ENCODE measurements at places on chromosomes 7 and 10.
A peak's percentile ranks its signal among the peaks of the same experiment; 100 is the strongest.

DNA sequence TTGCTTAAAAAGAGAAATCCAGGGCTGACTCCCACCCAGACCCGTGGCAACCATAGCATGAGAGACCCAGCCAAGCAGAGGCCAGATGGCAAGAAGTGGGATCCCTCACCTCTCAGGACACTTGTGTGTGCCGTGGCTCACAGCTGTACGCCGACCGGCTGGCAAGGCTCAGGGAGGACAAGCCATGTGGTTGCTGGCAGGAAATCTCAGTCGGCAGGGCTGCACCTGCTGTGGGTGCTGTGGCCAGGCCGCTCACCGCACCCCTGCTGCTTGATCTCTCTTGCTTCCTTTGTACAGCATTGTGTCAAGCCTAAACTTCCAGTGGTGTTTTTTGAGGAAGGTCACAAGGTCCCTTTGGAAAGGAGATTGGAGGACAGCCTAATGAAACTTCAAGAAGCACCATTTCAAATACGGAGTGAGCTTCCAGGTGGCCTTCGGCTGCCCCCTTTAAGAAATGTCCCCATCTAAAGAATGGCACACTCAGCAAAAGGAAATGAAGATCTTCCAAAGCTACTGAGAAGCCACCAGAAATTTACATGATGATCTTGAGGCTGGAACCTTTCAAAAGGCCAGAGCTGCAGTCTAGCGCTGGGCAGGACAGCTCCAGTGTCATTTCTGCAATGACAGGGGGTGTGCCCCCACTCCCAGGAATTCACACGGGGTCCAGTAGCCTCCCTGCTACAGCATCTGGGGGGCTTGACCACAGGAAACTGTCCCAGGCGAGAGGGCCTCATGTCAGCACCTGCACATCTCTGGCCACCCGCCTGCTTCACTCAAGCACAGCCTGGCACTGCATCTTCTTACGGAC, 409.0 kb upstream of the MGMT start:
- no peak for DNase-seq

DNA sequence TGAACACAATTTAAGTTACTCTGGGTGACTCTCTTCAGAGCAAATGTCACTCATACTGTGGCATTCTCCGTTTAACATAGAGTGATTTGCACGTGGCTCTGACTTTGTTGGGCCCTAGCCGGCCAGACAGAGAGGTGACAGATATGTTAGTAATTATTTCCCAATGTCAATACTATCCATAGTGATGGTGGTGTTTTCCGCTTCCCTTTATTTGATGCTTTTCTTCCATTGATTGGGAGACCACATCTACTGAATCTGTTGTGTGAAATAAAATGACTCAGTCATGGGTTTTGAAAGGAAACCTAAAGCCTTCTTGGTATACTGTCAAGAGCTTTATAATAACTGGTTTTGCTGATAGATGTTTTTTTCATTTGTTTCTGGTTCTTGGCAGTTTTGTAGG, 7.4 kb downstream of the AVL9 start:
- no peak for DNase-seq

DNA sequence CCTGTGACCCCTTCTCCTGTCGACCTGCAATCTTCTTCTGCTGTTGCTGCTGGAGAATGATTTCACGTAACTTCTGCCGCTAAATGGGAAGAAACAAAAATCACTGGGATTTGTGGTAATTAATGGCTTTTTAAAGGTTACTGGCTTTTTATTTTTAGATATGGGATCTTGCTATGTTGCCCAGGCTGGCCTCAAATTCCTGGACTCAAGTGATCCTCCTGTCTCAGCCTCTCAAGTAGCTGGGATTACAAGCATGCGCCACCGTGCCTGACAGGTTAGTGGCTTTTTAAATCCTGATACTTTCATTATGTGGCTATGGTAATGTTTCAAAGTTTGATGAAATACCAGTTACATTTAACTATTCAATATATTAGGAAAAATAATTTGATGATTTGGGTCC, 154.6 kb downstream of the GALNT11 start:
- no peak for DNase-seq

- peak; percentile 61 for DNase-seq
Observed at GRCh38 chr7:79272066-79272669, 181.3 kb downstream of the MAGI2 start.

DNA sequence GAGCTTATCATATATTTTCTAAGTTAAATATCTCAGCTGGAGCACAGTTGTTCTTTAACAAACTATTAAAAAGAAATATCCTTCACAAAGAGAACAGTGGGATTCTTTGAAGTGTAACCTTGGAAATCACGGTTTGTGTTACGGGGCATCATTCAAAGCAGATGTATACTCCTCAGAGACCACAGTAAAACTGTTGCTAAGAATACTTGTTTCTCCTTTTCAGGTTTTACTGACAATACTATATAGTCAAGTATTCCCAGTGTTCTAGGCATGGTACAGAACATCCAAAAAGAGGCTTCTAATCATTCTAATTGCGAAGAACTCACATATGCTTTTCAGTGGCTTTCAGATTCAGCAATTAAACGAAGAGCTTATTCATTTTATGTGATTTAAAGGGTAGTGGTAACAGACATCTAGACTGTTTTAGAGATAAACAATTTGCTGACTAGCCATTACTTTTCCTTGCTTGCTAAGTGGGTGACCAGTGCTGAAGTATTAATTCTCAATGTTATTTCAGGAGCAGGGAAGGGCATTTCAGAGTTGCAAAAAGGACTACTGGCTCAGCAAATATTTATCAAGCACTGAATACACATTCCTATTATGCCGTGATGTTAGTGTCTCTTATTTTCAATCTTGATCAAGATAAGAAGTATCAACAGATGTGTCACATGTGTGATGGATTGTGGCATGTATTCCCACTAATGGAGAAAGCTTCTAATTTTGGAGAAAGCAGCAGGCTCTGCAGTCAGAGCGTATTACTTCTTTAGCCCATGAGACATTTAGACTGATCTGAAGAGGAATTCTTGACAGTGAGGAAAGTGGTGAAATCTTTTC, 236.8 kb downstream of the RNLS start:
- no peak for DNase-seq

DNA sequence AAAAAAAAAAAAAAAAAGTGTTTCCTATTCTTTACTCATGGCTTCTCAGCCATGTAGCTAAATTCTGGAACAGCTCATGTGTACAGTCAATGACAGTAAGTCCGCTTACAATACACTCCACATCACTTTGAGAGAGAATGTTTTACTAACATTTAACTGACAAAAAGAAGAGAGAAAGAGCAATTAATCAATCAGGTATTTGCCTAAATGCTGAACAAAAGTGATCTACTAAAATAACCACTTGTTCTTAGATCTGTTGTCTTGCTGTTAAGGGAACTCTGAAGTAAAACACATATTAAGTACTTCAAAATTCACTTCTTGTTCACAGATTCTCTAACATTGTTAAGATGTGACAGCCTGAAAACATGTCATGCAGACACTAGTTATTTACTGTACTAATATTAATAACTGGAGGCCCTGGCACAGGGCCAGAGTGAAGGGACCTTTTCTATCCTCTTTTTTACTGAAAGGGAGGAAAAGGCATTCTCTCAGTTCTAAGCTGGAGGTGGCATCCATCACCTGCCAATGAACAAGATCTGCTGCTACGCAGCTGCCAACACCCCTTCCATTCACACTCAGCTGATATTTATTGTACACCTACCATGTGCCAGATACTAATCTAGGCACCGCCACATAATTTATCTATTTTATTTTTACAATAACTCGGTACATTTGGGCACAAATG, 72.6 kb downstream of the AHR start:
- DNase-seq: peak; percentile 28

- DNase-seq: peak; percentile 95
Observed at GRCh38 chr7:16028103-16028502, 341.6 kb upstream of the MEOX2 start.

DNA sequence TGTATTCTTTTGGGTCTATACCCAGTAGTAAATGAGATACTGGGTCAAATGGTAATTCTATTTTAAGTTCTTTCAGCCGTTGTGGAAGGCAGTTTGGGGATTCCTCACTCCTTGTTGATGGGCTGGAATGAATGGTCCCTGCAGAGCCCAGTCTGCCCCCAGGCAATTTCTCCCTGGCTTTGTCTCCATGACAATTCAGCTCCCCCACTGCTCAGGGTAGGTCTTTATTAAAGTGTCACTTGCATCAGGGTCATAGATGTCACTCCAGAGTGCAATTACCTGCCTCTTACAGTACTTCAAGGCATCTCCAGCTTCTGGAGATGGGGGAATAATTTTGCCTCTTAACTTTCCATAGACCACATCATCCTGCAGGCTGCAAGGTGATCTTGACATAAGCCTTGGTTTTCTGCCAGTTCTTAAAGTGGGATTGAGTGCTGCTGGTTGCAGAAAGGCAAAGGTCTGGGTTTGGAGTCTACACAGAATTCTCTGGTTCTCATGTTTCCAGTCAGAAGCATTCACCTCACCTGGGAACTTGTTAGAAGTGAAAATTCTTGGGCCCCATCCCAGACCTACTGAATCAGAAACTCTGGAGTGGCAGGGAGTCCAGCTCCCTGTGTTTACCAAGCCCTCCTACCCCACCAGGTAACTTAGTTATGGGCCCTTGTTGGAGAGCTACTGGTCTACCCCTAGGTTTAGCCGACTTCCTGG, 442.4 kb downstream of the GALNT17 start:
- no peak for DNase-seq

DNA sequence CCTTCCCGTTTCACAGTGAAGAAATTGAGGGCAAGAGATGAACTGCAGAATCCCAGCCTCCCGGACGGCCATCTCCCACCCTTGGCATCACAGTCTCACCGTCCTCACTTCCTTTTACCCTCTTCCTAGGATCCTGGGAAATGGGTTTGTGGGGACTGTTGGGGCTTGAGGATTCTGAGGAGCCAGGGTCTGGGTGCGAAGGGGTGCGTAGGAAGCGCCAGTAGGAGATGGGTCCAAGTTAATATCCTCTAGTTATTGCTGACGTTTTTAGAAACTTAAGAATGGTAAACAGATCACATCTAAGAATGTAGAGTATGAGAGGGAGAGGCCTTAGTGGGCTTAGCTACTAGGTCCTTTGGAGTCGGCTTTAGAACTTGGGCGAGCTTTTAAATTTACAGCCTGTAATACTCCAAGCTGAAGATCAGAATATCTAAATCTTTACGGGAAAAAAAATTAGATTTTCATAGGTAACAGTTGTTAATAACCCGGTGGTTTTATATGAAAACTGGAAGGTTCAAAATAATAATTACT, 696 bp downstream of the MALSU1 start:
- no peak for DNase-seq

- DNase-seq: no peak
Observed at GRCh38 chr7:5423306-5423975, at the start of gene TNRC18. Gene TNRC18 (minus strand): TSS chr7:5423834. CDS start chr7:5421246, 2,588 bp downstream.

GRCh38 chr10:17113346-17113745, 16.3 kb downstream of the CUBN start:
- no peak for DNase-seq

DNA sequence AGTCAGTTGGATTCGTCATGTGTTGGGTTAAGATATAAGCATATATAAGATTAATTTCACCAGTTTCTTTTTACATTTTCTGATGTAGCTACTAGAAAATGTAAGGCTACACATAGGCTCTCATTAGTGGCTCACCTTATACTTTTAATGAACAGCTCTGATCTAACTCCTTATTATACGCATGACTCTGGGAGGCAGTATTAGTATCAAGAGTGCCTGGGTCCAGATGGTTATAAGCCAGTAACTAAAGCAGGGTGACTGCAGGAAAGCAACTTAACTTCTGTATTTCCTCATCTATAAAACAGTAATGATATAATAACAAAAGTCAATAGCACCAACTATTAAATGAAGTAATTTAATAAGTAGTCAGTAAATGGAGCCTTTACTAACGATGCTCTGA, 1.4 kb upstream of the ELMO1 start:
- DNase-seq: no peak

DNA sequence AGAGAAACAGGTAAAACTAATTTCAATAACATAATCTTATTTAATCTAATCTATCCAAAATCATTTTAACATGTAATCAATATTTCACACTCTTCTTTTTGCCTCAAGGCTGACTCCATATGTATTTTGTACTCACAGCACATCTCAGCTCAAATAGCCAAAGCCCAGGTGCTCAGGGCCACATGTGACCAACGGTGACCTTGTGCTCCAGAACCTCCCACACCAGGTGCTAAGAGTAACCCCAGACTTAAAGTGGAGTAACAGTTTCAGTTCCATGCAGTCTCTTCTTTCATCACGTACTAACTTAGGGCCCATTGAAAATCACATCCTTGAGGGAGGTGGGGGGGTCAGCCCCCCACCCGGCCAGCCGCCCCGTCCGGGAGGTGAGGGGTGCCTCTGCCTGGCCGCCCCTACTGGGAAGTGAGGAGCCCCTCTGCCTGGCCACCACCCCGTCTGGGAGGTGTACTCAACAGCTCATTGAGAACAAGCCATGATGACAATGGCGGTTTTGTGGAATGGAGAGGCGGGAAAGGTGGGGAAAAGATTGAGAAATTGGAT, 47.3 kb downstream of the NCAPG2 start:
- DNase-seq: no peak

GRCh38 chr7:41448104-41448503, 254.8 kb downstream of the INHBA start:
- no peak for DNase-seq

GRCh38 chr7:23246555-23246954, at the start of gene GPNMB:
Gene GPNMB (plus strand): TSS chr7:23246775. CDS start chr7:23246858, 83 bp downstream.
- DNase-seq: peak; percentile 64

DNA sequence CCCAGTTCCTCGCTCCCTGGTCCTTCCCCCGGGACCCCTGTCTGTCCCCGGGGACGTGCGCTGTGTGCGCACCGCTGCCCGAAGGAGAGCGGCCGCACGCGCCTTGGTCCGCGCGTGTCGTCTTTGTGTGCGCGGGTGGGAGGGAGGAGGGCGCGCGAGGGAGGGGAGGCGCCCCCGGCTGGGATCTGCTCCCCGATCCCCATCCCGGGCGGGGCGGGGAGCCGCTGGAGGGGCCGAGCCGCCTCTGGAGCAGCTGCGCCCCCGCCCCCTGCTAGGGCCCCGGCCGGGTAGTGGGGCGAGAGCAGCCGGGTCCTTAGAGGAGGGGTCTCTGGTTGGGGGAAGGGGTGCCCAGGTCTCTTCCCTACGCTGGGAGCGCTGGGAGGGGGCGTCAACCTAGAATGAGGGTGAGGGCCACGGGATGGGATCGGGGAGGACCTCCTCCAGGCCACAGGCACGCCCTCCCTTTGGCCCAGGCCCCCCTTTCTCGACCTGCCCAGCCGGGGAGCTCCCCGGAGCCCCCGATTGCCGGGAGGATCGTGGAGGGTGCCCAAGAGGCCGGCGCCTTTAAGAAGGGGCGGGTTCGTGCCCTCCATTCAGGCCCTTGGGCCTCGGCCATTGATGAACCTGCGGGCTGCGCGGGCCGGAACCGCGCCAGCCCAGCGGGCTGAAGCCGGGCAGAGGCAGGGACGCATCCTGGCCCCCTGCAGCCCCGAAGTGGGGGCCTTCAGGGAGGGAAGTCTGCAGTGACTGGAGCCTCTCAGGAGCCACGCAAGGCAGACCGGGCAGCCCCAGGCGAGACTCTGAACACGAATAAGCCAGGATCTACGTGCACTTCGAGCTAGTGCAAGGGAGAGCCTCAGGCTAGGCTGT, 678 bp downstream of the SH2B2 start:
- peak; percentile 32 for DNase-seq

GRCh38 chr7:133795068-133795665, 332.0 kb upstream of the LRGUK start:
- no peak for DNase-seq

- no peak for DNase-seq
Observed at GRCh38 chr10:15341502-15342128, 29.5 kb downstream of the FAM171A1 start.

- DNase-seq: peak; percentile 10
Observed at GRCh38 chr10:73413108-73413527, 740 bp downstream of the ANXA7 start.
